Activated T-cell treated with anti-CD3 and anti-CD28 coated beads, Interleukin-2, amount 50 U/mL, for 72 hours (primary cell): ENCODE measurements at places on chromosomes 3 and 15. TPM values are rescaled to one million over a fixed set of nuclear protein-coding genes. Genes with fewer than 3 reads are reported as not detected.

KLHL40 gene
- total RNA-seq = not detected

GRCh38 chr15:73889053-73889761 lies 15.8 kb downstream of the TBC1D21 start:
- H3K27me3 ChIP-seq = peaks cover 5% of the 10 kb centered on the region
- no peak for DNase-seq
- H3K4me3 ChIP-seq = no peak overlapping the region

DNA sequence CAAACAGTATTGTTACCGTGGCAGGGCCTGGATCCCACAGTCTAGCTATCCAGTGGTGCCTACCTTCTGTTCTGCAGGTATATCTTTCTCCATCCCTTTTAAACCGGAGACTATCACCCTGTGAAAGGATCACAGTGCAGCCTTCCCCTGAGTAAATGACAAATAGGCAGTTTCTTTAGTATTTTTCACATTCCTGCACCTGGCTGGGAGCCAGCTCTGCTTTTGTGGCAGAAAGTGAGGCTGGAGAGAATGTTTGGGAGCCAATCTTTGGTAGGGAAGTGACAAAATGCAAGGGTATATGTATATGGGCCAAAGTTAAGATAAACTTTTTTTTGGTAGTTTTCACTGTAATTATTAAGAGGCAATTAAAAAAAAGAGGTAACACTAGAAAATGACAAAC lies 54.8 kb downstream of the ARHGEF26 start:
- H3K27ac ChIP-seq = no peak overlapping the region
- H3K4me1 ChIP-seq = no peaks in the 10 kb centered on the region

DNA sequence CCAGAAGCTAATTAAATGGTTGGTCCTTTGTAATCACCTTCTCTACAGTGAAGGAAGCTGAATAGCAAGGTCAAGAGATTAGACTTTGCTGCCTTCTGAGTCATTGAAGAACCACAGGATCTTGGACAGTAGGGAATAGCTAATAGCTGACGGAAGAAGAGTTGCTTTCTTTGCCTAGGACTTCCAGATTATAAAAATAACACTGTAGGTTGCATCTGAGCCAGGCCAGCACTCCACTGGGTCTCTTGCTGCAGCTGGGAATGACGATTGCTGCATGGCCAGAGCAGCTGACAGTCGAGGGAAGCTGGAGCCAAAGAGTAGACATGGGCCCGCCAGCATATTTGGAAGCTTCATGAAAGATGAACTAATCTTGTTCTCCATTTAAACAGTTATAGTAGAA lies 81.5 kb upstream of the KCNMB2 start:
- H3K4me3 ChIP-seq = no peak overlapping the region
- H3K27ac ChIP-seq = no peak overlapping the region
- H3K4me1 ChIP-seq = no peaks in the 10 kb centered on the region
- H3K36me3 ChIP-seq = no peaks in the 10 kb centered on the region
- peaks cover 24% of the 10 kb centered on the region for H3K27me3 ChIP-seq

ACSBG1 gene
- 0.32 TPM for total RNA-seq

DNA sequence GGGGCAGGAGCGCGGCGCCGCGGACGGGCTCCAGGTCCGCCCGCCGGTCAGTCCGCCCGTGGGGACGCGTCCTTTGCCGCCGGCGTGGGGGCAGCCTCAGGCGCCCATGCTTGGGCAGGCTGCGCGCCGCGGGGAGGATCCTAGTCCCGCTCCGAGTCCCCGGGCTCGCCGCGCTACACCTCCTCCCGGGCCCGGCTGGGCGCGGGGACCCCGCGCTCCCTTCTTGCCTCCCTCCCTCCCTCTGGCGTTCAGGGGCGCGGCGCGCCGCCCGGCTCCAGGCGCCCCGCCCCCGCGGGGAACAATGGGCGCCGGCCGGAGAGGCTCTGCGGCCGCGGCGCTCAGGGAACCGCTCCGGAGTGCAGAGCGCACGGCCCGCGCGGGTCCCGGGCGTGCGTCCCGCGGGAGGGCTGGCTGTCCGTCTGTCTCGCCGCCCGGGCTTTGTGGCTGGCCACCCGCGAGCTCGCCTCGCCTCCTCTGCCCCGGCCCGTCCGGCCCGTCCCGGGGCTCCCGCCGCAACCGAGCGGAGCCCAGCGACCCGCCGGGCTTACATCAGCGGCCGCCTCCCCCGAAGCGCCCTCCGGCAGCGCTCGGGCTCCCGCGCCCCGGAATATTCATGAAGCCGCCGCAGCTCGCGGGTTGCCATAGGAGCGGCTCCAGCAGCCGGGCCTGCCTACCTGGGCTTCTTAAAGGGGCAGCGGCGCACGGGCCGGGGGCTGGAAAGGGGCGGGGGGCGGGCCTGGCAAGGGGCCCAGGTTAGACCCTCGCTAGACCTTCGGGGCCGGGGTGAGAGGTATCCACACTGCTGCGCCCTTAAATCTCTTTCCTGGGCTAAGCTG lies at the start of gene HCN4:
HCN4 (minus strand) TSS at position 658 of the 836 bp plus-strand sequence. CDS start 688 bp downstream, outside the sequence.
- DNase-seq = no peak
- H3K36me3 ChIP-seq = no peaks in the 10 kb centered on the region
- H3K27me3 ChIP-seq = peaks cover 58% of the 10 kb centered on the region
- no peak within 1 kb of the TSS for H3K27ac ChIP-seq

CACNA1D gene
- 0.82 TPM for total RNA-seq

- no peak for DNase-seq
- H3K4me1 ChIP-seq = no peaks in the 10 kb centered on the region
- no peak overlapping the region for H3K4me3 ChIP-seq
- H3K27me3 ChIP-seq = no peaks in the 10 kb centered on the region
These were observed 122.2 kb downstream of the EEFSEC start for GRCh38 chr3:128275316-128276145.

- H3K4me1 ChIP-seq = peaks cover 24% of the 10 kb centered on the region
These were observed 21.6 kb upstream of the TASOR start for GRCh38 chr3:56704706-56705105.

GRCh38 chr3:113218011-113218680 lies 6.8 kb downstream of the BOC start:
- DNase-seq = no peak
- H3K27ac ChIP-seq = no peak overlapping the region
- H3K36me3 ChIP-seq = no peaks in the 10 kb centered on the region
- no peaks in the 10 kb centered on the region for H3K4me1 ChIP-seq
- H3K27me3 ChIP-seq = peaks cover 35% of the 10 kb centered on the region

- H3K27ac ChIP-seq = no peak overlapping the region
- DNase-seq = no peak
- H3K36me3 ChIP-seq = no peaks in the 10 kb centered on the region
- H3K4me3 ChIP-seq = no peak overlapping the region
- no peaks in the 10 kb centered on the region for H3K27me3 ChIP-seq
These were observed 72.3 kb downstream of the DAPK2 start for GRCh38 chr15:63974021-63974420.

GRCh38 chr3:125647318-125648014 lies 52.2 kb upstream of the OSBPL11 start:
- H3K4me1 ChIP-seq = no peaks in the 10 kb centered on the region
- H3K4me3 ChIP-seq = no peak overlapping the region
- H3K36me3 ChIP-seq = no peaks in the 10 kb centered on the region

DNA sequence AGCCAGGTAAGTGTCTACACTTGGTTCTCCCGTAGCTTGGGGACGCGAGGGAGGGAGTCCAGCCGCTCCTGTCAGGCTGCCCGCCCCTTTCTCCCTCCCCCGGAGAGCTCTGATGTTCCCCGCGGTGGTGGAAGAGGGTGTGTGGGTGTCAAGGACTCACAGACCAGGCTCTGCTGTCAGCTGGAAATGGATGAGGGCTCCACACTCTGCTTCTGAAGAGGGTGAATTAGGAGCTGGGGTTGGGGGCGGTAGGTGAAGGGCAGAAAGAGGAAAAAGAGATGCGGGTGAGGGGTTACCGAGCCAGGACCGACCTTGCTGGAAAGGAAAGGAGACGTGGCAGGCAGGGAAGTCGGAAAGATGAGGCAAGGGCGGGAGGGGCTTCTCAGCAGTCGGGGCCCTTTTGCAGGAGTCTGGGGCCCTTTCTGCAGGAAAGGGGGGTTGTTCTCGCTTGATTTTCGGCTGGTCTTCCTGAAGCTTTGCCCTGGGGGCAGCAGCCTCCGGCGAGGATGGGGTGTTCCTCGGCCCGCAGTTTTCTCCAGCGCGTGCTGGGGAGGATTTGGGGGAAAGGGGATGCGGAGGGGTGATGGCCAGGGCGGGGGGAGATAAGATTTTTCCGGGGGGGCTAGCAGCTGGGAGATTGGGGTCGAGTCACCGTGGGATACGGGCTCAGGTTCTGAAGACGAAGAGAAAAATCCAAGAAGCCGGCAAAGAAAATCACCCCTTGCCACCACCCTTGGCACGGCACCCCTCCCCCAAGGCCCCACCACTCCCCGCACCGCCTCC lies 602 bp upstream of the BAHD1 start:
- peak overlapping the region; percentile 55 for H3K27ac ChIP-seq
- H3K36me3 ChIP-seq = peaks cover 2% of the 10 kb centered on the region
- H3K27me3 ChIP-seq = peaks cover 48% of the 10 kb centered on the region
- peak; percentile 52 for DNase-seq

- no peak overlapping the region for H3K4me3 ChIP-seq
- no peak overlapping the region for H3K27ac ChIP-seq
- no peak for DNase-seq
- no peaks in the 10 kb centered on the region for H3K4me1 ChIP-seq
- H3K27me3 ChIP-seq = no peaks in the 10 kb centered on the region
- H3K36me3 ChIP-seq = no peaks in the 10 kb centered on the region
These were observed 269.5 kb downstream of the CNTN3 start for GRCh38 chr3:74344865-74345440.

CYP11A1 gene
- 0.26 TPM for total RNA-seq

GRCh38 chr15:68646156-68646555 lies 67.4 kb downstream of the CORO2B start:
- H3K27me3 ChIP-seq = no peaks in the 10 kb centered on the region
- H3K4me1 ChIP-seq = no peaks in the 10 kb centered on the region
- no peak for DNase-seq
- H3K27ac ChIP-seq = no peak overlapping the region
- H3K4me3 ChIP-seq = no peak overlapping the region
- H3K36me3 ChIP-seq = no peaks in the 10 kb centered on the region

DNA sequence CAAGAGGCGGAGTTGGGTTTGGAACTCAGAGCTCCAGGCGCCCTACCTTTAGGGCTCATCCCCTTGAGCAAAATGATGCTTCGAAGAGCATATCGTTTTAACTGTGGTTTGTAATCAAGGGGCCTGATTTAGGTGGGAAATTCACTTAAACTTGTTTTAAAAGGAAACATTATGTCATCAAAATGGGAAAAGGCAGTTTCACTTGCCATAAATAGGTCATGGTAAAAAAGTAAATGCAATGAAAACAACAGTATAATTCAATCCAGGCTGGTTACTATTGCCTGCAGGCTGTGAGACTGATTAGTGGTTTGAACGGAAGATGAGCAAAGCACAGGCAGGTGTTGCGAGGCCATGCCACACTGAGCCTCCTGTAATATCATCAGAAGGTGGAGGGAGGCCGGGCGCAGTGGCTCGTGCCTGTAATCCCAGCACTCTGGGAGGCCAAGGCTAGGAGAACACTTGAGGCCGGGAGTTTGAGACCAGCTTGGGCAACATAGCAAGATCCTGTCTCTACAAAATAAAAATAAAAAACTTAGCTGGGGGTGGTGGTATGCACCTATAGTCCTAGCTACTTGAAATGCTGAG lies 2.1 kb downstream of the HDAC11 start:
- no peak for DNase-seq
- peaks cover 6% of the 10 kb centered on the region for H3K27me3 ChIP-seq
- peaks cover 23% of the 10 kb centered on the region for H3K4me1 ChIP-seq

SCAANT1 gene
- not detected for total RNA-seq

GRCh38 chr15:70114221-70114620 lies 16.5 kb upstream of the TLE3 start:
- no peak for DNase-seq
- peaks cover 37% of the 10 kb centered on the region for H3K27me3 ChIP-seq
- H3K27ac ChIP-seq = no peak overlapping the region
- H3K4me3 ChIP-seq = no peak overlapping the region
- no peaks in the 10 kb centered on the region for H3K4me1 ChIP-seq

GRCh38 chr3:177199206-177199760 lies 2.0 kb upstream of the TBL1XR1 start:
- peaks cover 10% of the 10 kb centered on the region for H3K36me3 ChIP-seq
- H3K27me3 ChIP-seq = no peaks in the 10 kb centered on the region
- peak overlapping the region; percentile 63 for H3K27ac ChIP-seq
- peak; percentile 18 for DNase-seq

DNA sequence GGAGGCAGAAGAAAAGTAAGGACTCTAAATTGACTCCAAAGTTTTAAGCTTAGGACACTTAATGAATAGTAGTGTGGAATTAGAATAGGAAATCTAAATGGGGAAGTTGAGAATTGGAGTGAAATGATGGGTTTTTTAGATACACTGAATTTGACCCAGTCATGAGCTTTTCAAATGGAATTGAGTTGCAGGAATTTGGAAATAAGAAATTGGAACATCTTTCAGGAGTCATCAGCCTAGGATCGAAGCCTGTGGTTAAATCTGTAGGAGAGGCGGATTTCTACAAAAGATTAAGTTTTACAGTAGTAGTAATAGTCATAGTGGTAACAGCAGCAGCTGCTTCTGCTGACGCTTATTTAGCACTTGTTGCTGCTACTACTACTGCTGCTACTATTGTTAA lies 129.0 kb upstream of the LRRFIP2 start:
- H3K27ac ChIP-seq = no peak overlapping the region
- no peak overlapping the region for H3K4me3 ChIP-seq
- H3K36me3 ChIP-seq = peaks cover 24% of the 10 kb centered on the region
- no peak for DNase-seq
- no peaks in the 10 kb centered on the region for H3K27me3 ChIP-seq

DNA sequence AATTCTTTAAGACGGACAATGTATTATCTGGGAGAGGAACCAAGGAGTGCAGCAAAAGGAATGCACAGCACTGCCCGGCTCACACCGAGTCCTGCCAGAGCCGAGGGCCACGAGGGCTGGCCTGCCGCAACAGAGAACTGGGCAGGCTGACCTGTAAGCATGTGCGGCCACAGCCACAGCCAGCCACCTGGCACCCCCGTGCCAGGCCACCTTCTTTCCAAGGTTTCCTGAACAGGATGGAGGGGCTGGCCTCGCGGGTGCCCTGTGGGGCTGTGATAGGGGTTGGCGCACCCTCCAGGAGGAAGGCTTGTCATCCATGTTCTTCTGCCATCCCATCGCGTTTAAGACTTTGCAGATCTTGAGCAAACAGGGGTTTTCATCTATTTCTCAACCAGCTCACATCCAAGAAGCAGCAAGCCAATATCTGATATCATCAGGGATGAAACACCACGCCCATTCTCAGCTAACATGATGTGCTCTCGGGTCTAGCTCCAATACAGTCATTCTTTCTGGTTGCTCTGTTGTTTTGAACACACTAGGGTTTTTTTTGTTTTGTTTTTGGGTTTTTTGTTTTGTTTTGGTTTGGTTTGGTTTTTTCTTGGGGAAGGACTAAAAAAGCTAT lies 10.2 kb downstream of the CA12 start:
- peaks cover 57% of the 10 kb centered on the region for H3K4me1 ChIP-seq
- peak; percentile 19 for DNase-seq
- H3K27me3 ChIP-seq = no peaks in the 10 kb centered on the region
- no peaks in the 10 kb centered on the region for H3K36me3 ChIP-seq
